ENCODE measurements at places on chromosomes 1 and 21.

- no peak for DNase-seq
Measured at GRCh38 chr1:57423656-57424211, at the start of gene DAB1. Gene DAB1 (minus strand): TSS chr1:57424060. CDS start chr1:57291030, 133,030 bp downstream.

DNA sequence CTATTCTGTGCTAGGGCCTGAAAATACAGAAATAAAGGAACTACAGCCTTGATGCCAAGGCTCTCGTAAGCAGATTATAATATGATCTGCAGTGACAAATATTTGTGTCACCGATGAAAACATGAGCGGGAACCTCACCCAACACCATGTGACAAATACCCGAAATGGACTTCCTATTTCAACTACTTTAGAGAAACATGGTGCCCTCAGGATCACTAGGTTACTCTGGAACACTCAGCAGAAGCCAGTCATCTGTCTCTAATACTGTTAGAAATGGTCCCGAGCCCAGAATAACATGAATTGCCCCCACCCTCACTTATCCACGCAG, 463 bp upstream of the VAMP3 start:
- DNase-seq: no peak

- DNase-seq: no peak
Measured at GRCh38 chr1:119209596-119210295, 69.3 kb upstream of the WARS2 start.

DNA sequence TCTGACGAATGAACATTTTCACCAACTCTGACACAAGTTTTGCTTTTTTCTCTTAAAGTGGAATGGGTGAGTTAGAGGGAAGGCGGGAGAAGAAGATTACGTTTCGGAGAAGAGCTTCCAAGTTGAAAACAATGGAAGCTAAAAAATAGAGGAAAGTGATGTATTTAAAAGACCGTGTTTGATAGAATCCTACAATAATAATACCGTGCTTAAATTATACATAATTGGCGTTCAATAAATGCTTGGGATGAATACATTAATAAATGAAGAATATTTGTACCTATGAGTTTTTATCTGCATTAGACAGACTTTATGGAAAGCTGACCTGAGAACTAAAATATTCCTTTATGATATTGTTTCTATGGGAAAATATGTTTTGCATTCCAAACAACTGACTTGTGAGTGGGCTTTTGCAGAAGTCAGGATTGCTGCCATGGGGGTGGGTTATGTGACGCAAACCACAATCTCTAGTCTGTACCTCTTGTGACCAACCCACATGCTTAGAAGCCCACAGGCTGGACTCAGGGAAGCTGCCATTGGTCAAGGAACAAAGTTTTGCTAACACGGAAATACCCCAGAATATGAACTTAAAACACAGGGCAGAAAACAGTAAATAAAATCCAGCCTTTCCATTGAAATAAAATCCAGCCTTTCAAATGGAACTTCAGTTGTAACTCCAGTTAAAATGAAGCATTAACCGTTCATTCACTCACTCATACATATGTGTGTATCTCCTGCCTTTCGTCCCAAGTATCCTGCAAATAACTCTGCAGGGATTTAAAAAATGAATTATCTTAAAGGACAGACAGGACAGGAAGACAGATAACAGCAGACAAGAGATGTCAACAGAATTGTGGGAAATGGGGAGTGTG, 21.3 kb upstream of the ATF3 start:
- DNase-seq: no peak

GRCh38 chr21:29217818-29218291, 80.9 kb upstream of the BACH1 start:
- no peak for DNase-seq

DNA sequence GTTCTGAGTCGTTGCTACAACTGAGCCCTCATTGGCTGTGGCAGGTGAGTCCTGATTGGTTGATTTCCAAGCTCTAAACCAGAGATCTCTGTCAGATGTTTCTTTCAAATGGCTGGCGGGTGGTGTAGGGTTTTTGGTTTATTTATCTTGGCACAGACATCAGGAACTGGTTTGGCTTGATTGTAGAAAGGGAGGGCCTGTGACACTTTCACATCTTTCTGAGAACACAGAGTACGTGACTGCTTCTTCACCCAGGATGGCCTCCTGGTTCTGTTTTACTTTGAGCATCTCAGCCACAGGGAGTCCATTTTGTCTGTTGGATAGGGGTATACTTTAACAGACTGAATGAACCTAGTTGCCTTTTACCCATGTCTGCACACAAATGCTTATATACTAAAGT, 89.4 kb upstream of the GPR52 start:
- no peak for DNase-seq

- no peak for DNase-seq
Measured at GRCh38 chr1:113185463-113186104, 112.6 kb downstream of the LRIG2 start.

DNA sequence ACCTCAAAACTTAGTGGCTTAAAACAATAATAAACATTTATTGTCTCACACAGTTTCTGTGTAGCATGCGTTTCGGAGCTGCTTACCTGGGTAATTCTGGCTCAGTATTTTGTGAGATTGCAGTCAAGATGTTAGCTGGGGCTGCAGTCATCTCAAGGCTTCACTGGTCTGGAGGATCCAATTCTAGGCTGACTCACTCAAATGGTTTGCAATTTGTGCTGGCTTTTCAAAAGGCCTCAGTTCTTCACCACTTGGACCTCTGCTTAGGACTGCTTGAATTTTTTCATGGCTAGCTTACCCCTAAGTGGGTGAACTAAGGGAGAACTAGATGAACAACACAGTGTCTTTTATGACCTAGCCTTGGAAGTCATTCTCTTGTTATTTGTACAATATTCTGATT, 21.0 kb downstream of the XPR1 start:
- no peak for DNase-seq

DNA sequence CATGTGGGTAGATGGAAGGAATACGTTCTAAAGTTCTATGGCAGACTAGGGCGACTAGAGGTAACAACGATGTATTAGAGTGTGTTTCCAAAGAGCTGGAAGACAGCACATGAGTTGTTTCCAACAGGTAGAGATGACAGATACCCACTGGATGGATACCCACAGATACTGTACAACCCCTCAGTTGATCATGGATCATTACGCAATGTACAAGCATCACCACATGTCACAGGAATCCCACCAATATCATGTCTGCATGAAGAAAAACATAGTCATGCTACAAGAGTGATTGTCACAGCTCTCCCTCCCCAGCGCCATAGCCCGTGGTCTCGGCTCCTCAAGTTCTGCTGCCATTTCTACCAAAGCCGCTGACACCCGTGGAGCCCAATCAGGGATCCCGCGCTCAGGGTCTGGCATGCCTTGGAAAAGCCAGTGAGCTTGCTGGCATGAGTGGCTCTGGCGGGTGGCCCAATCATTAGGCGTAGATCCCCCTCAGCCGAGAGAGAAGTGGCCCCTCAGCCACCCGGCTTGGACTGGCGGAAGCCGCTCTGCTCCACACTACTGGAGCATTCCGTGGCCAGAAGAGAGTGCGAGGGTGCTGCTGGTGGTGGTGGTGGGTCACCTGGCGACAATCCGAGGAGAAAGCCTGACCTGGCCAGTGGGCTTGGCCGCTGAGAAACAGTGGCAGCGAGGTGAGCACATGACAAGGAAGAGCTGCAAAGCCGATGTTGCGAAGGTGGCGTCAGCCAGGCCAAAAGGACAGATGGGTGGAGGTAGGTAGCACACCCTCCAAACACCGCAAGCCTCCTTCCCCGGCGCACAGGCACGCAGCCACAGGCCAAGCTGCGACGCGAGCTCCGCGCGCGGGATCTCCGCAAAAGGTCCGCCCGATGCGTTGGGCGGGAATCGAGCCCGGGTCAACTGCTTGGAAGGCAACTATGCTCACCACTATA, 65.7 kb upstream of the FCGR2A start:
- DNase-seq: no peak

DNA sequence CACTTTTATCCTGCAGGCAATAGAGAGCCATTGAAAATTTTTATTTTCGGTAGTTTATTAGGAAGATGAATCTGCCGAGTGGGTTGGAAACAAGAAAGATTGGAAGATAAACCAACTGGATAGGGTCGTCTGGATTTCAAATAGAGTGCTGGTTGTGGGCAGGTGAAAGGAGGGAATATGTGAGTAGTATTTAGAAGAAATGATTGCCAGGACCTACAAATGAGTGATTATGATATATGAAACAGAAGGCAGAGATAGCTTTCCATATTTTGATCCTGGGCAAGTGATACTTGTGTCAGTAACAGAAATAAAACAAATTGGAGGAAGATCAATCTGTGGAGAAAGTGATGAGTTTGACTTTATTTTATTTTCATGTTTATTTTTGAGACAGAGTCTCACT, 2.5 kb downstream of the CNIH4 start:
- no peak for DNase-seq

DNA sequence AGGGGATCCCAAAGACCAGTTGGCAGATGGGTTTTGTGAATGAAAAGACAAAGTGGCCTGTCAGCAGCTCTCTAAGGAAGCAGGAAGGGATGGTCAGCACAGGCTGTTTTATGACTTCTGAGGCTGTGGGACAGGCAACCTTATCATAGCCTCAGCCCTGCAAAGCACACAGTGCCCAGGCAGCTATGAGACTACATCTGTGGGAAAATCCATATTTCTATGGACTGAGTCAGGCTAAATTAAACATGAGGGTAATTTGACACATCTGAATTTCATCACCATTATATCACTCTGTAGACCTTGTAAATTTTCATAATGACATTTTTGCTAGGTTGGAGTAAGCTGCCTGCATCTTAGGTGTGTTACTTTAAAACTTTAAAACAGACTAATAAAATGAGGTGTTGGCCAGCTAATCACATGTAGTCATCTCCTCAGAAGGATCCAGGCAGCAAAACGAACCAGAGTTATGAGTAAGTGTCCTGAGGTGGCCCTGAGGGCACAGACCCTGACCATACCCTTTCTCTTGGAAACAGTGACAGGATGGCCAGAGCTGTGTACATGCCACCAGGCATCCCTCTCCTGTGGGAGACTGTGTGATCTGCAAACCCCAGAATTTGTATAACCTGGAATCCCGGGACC, 14.6 kb downstream of the NGF start:
- no peak for DNase-seq

DNA sequence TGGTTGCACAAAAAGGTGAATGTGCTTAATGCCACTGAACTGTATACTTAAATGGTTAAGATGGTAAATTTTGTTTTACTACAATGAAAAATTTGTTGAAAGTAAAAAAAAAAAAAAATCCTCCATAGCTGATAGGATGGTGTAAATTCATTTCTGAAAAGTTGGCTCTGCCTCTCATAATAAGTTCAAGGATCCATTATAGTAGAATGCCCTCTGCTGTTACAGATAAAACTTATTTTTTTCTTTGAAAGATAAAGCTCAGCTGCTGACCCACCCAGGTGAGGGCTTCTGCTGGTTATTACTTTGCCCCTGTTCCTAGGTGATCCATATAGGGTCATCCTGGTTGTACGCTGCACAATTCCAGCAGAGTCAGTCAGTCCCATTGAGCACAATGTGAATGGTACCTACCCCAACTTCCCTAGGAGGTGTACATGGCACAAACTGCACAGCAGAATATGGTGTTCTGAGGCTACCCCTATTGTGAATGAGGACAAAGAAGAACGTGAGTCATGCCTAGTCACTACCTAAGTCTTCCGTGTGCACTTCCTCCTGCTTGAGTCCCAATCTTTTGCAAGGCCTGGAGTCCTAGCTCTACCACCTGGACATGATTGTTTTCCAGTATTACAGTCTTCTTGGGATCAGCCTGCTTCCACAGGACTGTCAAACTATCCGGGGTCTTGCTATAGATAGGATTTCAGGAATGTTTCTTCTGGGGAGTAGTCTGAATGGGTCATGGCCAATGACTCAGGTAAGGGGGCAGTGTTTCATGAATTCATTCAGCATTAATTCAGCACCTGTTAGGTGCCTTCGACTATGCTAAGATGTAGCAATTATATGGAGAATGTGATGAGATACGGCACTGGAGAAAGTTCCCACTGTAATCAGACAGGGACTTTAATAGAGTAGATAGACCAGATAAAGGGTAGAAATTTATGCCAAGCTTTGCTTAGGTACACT, 20.8 kb upstream of the CD5L start:
- DNase-seq: no peak

DNA sequence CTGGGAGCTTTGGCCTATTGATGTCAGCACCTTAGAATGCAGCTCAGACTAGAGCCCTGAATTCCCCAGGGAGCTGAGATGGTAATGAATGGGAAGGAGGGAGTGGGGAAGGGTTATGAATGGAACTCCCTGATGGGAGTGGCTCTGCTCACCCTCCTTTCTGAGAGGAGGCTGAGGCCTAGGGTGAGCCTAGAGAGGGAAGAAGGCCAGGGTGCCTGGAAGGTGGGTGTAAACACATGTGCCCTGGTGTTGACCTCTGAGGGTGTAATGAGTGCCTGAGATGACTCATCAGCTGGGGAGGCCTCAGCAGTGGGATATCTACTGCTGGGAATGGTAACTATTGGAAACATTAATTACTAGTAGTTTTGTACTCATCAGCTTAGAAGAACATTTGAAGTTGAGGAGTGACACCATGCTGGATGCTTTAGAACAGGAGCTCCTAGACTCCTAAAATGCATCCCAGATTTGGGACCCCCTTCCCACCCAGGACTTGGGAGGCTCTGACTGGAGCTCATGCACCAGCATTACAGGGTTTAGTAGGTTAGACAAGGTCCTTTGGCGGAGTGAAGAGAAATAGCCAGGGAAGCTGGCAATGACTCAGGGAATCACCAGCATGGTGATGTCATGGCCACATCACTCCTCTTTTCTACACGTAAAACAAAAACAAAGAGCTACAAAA, 16.0 kb upstream of the PIGV start:
- DNase-seq: no peak

GRCh38 chr1:64039390-64039926, 164.0 kb upstream of the UBE2U start:
- DNase-seq: no peak

- no peak for DNase-seq
Measured at GRCh38 chr1:8166406-8166805, 140.3 kb upstream of the ERRFI1 start.

DNA sequence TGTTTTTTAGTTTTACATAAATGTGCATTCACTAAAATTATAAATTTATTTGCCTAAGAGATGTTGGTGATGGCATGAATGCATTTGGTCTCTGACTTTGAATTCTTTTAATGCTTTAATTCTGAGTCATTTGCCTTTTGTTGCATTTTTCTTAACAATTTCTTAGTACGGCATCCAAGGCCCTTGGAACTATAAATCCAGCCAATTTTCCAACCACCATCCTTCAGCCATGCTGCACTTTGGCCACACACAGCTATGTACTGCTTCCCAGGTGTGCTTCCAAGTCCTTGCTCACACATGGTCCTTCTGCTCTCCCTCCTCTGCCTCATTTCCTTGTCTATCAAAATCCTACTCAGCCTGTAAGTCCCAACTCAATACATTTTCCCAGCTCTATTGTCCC, 161.0 kb downstream of the DHRS3 start:
- DNase-seq: no peak

- peak; percentile 73 for DNase-seq
Measured at GRCh38 chr1:39609618-39610331, 29.7 kb downstream of the HEYL start.

DNA sequence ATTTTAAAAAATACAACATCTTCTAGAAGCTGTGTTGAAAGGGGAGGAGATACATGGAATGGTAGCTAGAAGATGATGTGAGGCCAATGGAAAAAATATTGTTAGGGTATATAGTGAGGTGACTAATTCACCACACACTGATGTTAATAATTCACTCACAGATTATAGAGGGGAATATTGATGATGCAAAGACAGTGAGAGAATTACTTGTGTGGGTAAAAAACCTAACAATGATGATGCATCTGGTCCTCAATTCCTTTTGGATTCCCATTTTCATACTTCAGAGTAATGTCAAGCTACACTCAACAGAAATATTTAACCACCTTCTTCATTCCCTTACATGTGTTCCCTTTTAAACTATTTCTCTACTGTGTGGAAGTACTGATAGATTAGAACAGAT, 169.5 kb upstream of the DPYD start:
- no peak for DNase-seq

GRCh38 chr21:15752763-15753407, 23.1 kb downstream of the USP25 start:
- no peak for DNase-seq

Data from CD4-positive, alpha-beta T cell treated with Interleukin-6 at 100 ng/mL for 8 hours (primary cell).